Kidney epithelial cell (primary cell): ENCODE measurements at places on chromosomes 4 and X. TPM values are rescaled to one million over a fixed set of nuclear protein-coding genes. Genes with fewer than 3 reads are reported as not detected.

The SLC9B1 gene
- total RNA-seq = 0.21 and 4.2 TPM in 2 replicates

The NPY2R gene
- total RNA-seq = not detected in 2 replicates

The NAT8L gene
- total RNA-seq = 9.0 and 9.4 TPM in 2 replicates

- DNase-seq = no peak
These were observed 589.1 kb downstream of the TRIML1 start for GRCh38 chr4:188728359-188728758.

DNA sequence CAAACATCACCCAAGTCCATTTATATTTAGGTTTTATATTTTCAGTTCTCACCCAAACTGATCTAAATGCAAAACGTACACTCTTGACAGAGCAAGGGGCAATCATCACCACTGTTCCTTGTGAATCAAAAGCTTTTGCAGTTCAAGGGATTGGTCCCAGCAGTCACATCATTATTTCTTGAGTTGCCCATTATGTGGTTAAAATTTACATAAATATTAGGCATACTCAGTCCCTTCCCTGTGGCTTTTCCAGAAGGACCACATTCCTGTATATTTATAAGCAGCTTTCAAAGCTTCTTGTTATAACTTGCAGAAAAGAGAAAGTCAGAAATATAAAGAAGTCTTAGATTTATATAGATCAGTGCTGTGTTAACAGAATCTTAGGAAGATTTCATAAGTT, 224.4 kb downstream of the CLCN4 start:
- DNase-seq = no peak

The PABPC1L2A gene
- total RNA-seq = not detected in 2 replicates

- no peak for DNase-seq
These were observed 30.2 kb upstream of the CCNG2 start for GRCh38 chr4:77126809-77127208.

DNA sequence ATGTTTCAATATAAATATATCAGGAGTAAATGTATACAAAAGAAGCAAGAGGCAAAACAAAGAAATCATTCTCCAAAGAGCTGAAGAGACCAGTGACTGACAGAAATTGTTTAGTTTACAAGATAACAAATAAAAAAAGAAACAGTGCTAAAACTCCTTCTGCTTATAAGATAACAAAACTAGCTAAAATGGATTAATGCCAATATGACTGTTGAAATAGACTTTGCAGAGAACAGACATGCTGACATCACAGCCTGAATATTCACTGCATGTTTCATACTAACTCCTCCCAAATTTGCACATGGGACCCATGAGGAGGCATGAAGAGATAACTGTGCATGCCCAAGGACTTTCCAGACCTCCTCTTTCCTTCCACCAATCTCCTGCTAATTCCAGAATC, 6.2 kb upstream of the GABRA4 start:
- no peak for DNase-seq

GRCh38 chr4:185304944-185305690, 90.6 kb downstream of the LRP2BP start:
- no peak for DNase-seq

GRCh38 chrX:82196866-82197265, 995.0 kb downstream of the SH3BGRL start:
- DNase-seq = no peak

DNA sequence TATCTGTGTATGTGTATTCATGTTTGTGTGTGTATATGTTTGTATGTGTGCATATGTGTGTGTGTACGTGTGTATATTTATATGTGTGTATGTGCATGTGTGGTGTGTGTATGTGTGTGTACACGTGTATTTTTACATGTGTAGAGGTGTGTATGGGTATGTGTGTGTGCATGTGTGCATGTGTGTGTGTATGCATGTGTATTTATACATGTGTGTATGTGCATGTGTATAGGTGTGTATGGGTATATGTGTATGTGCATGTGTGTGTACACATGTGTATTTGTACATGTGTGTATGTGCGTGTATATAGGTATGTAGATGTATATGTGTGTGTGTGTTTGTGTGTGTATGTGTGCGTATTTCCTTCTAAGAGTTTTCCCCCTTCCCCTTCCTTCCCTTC, 207.7 kb upstream of the ATP6AP2 start:
- no peak for DNase-seq

DNA sequence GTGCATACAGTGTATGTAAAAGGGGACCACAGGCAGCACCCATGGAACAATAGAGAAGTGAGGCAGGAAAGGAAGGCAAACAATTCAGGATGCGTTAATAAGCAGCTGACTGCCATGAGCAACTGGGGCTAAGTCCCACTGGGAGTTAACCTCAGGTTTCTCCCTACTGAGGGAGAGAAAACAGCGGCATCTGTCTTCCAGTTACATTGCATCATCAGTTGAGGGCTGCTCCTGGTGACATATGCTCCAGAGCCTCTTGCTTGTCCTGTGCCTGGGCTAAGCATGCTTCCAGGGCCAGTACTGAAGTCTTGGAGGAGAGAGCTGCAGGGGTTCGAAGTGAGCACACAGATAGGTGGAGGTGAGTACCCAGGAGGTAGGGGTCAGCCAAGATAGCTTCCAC, 24.3 kb downstream of the RAI2 start:
- no peak for DNase-seq

DNA sequence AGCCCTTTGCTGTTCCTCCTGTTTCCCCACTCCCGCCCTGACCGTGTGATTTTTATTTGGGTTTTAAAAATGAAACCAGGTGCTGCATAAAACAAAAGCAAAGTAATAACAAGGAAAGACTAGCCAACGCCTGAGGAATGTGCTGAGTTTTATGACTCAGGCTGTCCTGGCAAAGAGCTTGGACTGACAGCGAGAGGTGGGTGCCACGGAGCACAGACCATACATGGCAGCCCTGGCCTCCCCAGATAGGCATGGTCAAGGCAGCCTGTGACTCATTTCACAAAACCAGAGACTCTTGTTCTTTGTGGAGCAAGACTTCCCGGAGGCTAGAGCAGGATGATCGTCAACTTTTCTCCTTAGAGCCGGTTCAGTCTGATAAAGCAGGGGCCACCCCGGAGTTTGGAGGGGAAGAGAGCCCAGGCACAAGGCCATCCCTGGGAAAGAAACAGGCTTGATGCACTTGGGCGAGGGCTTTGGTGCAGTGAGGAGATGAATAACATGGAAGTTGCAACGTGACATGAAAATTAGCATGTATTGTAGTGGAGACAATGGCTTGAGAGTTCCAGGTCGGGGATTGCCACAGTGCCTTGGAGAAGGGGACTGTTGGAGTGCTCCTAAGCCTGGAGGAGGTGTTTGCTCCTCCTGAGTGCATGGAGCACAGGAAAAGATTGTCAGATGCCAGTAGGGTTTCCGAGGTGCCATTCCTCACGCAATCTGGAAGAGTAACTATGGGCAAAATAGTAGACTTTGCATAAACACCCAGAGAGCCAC, 54.8 kb downstream of the C4orf51 start:
- peak; percentile 97 for DNase-seq

GRCh38 chr4:8293131-8293975, 23.8 kb downstream of the HTRA3 start:
- DNase-seq = no peak

The ASB5 gene
- total RNA-seq = not detected in 2 replicates

GRCh38 chrX:50036426-50036825, 114.0 kb downstream of the CLCN5 start:
- DNase-seq = no peak

DNA sequence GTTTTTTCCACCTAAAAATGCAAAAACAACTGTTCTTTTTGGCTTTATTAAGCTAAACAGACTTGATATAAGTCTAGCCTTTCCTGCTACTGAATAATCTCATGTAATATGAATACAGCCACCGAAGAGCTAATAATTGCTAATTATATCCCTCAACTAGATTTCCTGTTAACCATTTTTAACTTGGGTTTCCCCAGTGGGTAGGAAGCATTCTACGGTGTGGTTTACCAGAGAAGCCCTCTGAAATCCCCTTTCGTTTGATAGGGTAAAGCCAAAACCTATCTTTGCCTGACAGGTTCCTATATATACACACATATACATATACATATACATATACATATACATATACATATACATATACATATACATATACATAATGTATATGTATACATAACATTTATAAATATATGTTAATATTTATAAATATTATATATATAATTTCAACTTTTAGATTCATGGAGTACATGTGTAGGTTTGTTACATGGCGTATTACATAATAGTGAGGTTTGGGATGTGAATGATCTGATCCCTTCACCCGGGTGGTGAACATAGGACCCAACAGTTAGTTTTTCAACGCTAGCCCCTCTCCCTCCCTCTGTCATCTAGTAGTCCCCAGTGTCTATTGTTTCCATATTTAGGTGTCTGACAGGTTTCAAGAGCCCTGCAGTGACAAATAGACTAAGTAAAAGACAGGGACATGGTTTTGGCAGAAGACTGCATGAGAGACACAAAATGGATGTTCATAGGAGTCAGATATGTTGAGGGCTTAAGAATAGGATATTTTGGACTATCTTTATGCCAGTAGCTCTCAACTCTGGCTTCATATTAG, 62.4 kb downstream of the ATXN3L start:
- no peak for DNase-seq

GRCh38 chr4:65139998-65140397, 530.3 kb downstream of the EPHA5 start:
- DNase-seq = no peak

The HPGD gene
- total RNA-seq = 0.34 and 0.75 TPM in 2 replicates

- no peak for DNase-seq
These were observed 500.8 kb upstream of the DIAPH2 start for GRCh38 chrX:96183843-96184242.

The TEX13D gene
- total RNA-seq = not detected in 2 replicates

- no peak for DNase-seq
These were observed 201.5 kb upstream of the PITX2 start for GRCh38 chr4:110824344-110824743.

DNA sequence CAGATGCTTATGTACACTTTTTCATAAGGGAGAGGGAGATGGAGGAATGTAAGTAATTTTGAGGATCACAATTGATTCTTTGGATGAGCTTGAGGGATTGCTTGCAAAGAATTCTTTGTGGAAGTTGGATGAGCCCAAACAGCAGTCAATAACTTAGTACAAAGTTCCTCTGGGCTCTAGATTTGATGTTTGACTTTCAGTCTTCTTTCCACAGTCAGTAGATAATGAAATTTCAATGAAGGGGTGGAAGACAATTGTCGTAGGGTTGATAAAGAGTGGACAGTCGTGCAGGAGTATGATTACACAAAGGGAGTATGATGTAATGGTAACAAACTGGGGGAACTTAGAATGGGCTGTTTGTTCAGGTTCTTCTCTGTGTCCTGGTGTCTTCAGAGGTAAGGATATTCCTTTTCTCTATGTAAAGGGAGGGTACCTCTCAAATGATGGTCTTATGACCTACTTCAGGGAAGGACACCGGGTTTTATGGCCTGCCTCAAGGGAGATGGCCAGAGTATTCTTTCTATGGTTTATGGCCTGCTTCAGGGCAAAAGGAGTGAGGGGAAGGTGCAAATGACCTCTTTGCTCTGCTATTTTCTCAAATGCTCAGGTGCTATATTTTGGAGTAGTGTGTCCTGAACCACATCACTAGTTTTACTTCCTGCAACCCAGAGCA, 1.7 kb upstream of the ABRAXAS1 start:
- DNase-seq = no peak

GRCh38 chr4:55635741-55636655, at the start of gene NMU:
TSS of gene NMU (minus strand) at chr4:55636298. CDS start at chr4:55636192, 106 bp downstream.
- no peak for DNase-seq

DNA sequence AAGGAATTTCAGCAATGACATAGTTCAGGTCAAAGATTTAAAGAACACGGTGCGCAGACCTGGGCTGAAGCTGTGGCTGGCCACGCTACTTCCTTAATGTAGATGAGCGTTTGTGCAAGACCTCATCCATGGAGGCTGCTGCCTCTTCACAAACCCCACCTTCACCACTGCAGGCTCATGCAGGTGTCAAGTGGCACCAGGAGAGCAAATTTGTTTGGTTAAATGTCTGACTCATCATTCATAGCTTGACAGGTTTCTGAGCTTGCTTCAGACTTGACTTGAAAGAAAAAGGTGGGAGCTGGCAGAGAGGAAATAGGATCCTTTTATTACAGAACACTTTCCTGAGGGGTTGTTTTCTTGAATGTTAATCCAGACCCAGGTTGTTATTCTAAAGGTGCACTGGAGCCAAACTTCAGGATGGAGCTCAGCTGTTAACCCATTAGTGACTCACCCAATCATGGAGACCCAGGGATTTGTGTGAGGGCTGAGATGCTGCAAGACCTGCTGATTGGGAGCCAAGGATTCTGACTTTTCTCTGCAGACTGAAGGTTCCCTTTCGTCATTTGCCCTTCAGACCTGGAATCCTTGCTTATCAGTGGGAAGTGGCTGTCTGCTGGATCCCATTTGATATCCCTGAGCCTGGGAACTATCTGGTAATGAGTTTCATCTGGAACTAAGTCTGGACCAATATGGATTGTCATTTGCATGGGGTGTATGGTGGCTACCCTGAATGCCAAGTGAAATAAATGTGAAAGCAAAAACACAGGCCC, 315.3 kb downstream of the PTTG2 start:
- peak; percentile 44 for DNase-seq

- DNase-seq = no peak
These were observed 6.1 kb downstream of the UBQLN2 start for GRCh38 chrX:56569378-56570057.

DNA sequence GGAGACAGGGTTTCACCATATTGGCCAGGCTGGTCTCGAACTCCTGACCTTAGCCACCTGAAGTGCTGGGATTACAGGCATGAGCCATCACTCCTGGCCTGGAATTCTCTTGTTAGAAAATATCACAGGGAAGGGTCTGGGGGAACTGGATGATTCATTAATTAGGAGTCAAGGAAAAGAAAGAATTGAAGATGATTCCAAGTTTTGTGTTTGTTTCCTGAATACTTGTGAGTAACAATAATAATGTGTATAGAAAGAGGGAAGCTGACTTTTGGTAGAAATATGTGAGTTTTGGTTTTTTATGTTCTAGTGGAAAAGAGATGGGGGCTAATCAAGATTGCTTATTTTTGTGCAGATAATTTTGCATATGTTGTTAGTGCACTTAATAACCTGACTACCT, 77.3 kb upstream of the CLNK start:
- DNase-seq = no peak

DNA sequence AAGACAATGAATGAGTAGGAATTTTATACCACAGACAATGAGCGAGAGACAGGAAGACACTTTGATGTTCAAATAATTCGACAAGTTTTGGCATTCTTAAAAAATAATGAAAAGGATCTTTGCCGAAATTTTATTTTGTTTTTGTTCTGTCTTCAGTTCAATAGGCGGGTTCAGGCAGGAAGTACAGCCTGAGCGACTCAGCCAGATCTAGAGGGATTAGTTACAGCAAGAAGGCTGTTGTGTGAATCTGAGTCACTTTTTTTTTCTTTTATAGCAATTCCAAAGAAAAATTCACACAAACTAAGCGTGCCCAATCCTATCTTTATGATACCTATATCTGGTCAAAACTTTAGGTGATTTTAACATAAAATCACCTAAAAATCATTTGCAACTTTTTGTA, 505.4 kb upstream of the FAM241A start:
- DNase-seq = no peak

The TCP11X2 gene
- 0.14 and 0.42 TPM in 2 replicates for total RNA-seq

The CYTL1 gene
- total RNA-seq = 8.2 and 9.4 TPM in 2 replicates

The SLC7A11 gene
- 30.1 and 31.7 TPM in 2 replicates for total RNA-seq
